ENCODE measurements at places on chromosomes 1 and 21.

- no peak for DNase-seq
Measured at GRCh38 chr1:106747791-106748190, 308.7 kb upstream of the PRMT6 start.

DNA sequence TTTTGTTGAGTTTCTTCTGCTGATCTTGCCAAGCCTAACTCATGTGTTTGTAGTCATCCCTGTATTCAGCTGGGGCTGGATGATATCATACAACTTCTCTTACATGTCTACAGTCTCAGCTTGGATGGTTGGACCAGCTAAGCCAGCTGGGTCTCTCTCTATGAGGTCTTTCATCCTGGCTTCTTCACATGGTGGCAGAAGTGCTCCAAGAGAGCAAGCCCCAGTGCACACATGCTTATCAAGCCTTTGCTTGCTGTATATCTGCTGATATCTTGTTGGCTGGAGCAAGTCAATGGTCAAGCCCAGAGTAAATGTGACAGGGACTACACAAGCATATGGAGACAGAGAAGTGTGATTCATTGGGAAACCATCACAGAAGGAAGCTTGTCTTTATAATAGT, 29.2 kb upstream of the SLC44A5 start:
- no peak for DNase-seq

DNA sequence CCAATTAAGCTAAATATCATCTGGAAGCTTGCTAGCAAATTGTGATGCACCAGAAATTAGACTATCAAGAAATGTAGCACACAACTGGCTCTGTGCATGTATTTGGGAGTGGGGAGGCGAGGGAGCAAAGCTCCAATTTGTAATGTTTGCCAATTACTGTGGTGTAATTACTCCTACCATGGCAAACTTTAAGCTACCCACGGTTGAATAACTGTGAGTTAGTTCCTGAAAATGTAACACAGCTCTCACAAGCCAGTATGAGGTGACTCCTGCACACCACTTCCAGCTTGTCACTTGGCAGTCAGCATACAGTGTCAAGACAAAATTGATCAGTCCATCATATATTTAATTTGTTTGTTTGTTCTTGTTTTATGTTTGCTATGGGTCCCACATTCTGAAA, 141.2 kb downstream of the TM2D1 start:
- no peak for DNase-seq

GRCh38 chr1:230768903-230769570, 21.8 kb downstream of the CAPN9 start:
- no peak for DNase-seq

GRCh38 chr1:32878637-32879041, 7.7 kb upstream of the HPCA start:
- DNase-seq, result no peak

GRCh38 chr1:207047505-207047904, 3.5 kb downstream of the YOD1 start:
- no peak for DNase-seq

DNA sequence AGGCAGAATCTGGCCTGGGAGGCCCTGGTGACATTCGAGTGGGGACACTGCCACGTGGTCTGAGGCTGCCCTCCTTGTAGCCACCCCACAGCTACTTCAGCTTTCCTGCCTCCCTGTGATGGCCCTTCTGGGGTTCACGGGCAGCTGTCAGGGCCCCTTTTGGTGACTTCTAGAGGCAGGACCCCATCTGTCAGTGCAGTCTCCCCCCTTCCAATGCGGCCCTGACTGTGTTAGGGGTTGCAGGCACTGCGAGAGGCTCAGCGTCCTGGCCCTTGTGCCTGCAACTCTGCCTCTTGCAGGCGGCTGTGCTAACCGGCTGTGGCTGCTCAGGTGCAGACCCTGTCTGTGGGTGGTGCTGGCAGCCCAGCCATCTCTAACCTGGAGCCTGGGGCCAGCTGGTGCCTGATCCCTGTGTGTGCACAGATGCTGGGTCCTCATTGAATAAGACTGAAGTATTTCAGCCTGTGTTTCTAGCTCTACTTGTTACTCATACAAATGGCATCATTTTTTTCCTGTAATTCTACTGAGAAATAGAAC, 62.2 kb downstream of the S100B start:
- DNase-seq, result no peak

- DNase-seq, result no peak
Measured at GRCh38 chr1:209896346-209896745, 41.7 kb upstream of the SYT14 start.

GRCh38 chr1:173530795-173531693, 53.9 kb downstream of the PRDX6 start:
- DNase-seq, result no peak

DNA sequence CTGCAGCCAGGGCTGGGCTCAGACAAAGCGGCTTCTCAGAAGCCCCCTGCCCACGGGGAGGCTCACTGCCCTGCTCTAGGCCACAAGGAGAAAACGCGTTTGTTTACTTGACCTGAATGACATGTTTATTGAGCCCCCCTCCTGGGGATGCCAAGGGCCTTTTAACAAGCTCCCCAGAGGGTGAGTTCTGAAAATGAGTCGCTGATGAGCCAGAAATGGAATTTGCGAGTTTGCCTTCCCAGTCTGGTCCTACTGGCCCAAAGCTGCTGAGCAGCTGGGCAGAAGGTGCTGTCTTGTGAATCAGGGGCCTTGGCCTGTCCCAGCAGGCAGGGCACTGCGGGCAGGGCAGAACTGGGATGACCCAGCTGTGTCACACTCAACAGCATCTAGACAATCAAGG, 120.6 kb downstream of the SYF2 start:
- no peak for DNase-seq

GRCh38 chr1:177181280-177181630, 10.5 kb downstream of the BRINP2 start:
- DNase-seq, result no peak

- DNase-seq, result no peak
Measured at GRCh38 chr1:174232761-174233160, 73.4 kb downstream of the RABGAP1L start.

- DNase-seq, result no peak
Measured at GRCh38 chr1:16218014-16218673, 5.7 kb upstream of the ARHGEF19 start.

DNA sequence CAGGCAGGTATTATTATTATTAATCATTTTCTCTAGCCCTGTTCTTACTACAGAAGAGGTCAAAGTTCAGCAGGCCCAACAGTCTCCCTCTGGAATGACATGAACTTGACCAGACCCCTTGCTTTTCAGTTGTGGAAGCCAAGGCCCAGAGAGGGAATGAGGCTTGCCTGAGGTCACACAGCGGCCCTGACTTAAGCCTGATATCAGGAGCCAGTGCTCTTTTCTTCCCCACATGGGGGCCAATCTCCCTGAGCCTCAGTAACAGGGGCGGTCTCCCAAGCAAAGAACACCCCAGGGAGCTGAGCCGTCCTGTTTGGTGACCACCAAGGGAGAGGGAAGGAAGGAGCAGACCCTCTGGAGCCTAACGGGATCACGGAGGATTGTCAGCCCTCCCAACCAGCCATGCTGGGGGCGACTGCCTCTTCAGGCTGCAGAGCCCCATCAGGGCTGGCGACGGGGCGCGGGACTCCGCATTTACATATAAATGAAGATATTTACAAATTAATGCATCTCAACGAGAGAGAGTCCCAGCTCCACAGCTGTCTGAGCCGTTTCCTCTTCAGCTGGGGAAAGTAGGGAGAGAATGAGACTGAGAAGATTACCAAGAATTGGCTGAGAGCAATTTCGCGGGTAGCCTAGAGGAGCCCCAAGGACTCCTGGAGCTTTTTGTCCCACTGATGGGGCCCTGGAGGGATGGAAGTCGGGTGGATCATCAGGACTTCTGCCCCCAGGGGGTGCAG, 186.1 kb upstream of the KLHDC7A start:
- DNase-seq, result no peak

DNA sequence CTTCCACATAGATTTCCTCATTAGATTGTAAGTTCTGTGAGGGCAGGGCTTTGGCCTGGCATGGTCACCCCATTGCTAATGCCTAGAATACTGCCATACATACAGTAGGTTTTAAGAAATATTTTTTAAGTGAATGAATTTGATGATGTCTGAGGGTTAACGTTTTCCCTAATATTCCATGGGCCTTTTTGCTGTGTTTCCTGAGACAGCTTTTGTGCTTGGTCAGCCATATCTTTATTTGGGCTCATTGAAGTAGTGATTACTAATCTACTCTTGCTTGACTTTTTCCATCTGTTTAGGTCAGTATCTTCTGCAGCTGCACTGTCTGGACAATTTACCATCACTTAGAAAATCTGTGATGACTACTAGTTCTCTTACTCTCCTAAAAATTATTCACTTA, 3.5 kb downstream of the CDC42 start:
- DNase-seq, result no peak

- DNase-seq, result peak; percentile 82
Measured at GRCh38 chr1:248873993-248874533, 15.2 kb upstream of the ZNF692 start.

GRCh38 chr1:27626031-27626935, 8.7 kb downstream of the FGR start:
- DNase-seq, result no peak

DNA sequence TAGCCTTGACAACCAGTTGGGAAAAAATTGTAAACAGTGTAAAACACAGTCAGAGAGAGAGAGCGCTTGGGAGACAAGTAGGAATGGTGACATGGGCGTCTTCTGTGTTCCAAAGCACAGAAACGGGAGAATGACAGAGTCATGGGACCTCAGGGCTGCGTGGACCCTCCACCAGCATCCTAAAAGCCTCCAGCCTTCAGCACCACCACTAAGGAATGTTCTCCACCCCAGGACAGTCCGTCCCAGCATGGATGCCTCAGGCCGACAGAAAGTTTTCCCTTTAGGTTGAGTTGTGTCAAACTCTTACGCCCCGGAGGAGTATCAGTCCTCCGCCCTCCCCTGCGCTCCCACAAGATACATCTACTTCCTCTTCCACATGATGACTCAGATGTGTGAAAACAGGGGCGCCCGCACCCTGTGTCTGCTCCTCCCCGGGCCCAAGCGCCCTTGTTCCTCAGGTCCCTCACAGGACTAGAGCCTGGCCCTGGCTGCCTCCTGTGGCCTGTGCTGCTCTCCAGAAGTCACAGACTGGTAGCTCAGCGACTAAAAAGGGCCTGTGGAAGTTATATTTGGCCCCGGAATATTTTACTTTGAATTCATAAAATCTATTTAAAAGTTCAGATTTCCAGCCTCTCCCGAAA, 63.9 kb upstream of the EFHD2 start:
- no peak for DNase-seq

DNA sequence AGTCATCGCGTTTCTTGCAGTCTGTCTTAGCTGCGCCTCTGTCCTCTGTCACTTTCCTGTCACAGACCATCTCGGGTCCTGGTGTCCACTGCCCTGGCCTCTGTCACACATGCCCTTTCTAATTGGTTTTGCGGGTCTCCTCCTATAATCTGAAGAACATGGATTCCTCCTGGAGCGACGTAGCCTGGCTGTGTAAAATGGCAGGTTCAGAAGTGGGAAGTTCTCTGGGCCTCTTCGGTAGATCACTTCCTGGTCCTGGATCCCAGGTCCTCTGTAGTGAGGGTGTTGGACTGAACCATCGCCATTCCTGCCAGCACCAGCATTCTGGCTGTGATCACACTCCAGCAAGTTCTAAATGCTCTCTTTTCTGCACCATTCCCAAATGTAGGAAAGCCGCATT, 857 bp downstream of the FAM3B start:
- DNase-seq, result no peak

DNA sequence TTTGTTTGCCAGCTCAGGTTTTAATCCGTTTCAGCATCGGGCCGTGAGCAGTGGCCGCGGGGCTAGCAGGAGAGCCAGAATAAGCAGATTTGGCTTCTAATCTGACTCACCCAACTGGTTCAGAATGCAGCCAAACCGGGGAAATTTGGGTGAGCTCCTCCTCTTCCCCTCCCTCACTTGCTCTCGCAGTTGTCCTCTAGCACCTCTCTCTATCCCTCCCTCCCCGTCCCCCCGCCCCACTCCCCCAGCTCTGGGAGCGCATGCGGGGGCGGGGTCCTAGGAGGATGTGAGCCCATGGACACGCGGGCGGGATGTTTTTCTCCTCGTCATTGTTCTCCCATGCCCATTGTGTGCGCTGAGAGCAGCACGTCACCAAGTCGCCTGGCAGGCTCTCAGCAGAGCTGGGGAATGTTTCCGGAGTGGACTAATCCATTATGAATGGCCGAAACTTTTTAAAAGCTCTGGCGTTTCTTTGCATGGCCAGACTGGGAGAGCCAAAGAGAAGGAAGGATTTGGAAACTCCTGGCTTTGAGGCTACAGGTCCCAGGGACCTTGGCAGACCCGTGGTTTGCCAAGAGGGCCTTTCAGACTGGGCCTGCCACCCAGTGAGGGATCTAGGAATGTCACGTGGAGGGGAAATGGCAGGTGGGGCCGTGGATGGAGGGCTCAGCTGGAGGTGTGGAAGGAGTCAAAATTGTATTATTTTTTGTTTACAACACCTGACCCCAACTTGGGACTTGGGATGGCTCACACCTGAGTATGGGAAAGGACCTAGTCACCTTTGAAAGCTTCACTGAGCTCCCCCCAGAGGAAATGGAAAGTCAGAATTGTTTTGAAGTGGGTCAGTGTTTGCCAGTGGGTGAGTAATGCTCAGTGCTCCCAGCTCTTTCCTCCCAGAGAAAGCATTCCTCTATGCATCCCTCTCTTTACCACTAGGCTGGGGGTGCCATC, 39.2 kb downstream of the CDK18 start:
- DNase-seq, result peak; percentile 88

GRCh38 chr1:237568955-237569354, 321.8 kb downstream of the ZP4 start:
- DNase-seq, result no peak

GRCh38 chr1:81832573-81832972, 31.8 kb downstream of the ADGRL2 start:
- no peak for DNase-seq

- no peak for DNase-seq
Measured at GRCh38 chr1:1081311-1082238, 7.5 kb upstream of the RNF223 start.

GRCh38 chr1:232467073-232467760, 162.7 kb downstream of the SIPA1L2 start:
- no peak for DNase-seq

DNA sequence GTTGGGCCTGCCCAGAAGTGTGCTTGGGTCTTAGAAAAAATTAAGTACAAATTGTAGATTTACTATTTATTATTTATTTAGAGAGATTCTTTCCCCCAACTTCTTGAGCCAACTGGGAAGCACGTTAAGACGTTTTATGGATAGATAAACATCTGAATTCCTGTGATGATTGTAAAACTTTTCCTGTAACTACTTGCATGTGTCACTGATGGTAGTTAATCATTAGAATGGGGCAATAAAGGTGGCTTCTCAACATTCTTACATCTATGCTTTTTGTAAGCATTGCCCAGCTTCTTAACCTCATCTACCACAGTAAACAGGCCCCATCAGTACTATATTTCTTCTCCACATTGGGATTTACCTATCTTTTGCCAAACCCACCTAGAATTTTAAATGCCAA, 559.8 kb downstream of the LMO4 start:
- DNase-seq, result no peak
